Effector memory CD8-positive, alpha-beta T cell (primary cell): ENCODE measurements at places on chromosomes 13 and 19.

- H3K4me3 ChIP-seq: no peak overlapping the region
- no peak overlapping the region for H3K27ac ChIP-seq
- no peak for DNase-seq
- H3K36me3 ChIP-seq: no peaks in the 10 kb centered on the region
- H3K4me1 ChIP-seq: peaks cover 6% of the 10 kb centered on the region
- peaks cover 77% of the 10 kb centered on the region for H3K27me3 ChIP-seq
These were observed 2.2 kb upstream of the DIRAS1 start for GRCh38 chr19:2723345-2723715.

DNA sequence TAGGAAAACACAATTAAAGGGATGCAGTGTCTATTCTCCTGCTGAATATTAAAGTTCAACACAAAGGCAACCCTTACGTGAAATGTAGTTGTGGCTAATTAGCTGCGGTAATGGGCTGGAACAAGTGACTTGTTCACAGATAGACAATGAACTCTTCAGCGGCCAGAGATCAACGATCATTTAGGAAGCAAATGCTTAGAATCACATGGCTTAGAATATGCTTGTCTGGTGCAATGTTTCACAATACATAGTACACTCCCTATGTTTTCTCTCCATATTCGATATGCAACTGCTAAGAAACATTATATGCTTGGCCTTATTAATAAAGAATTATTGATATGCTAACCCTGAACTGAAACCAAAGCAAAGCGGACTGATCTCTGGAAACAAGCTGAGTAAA, 25.7 kb upstream of the MTUS2 start:
- DNase-seq: no peak
- no peaks in the 10 kb centered on the region for H3K36me3 ChIP-seq
- no peak overlapping the region for H3K4me3 ChIP-seq
- no peak overlapping the region for H3K27ac ChIP-seq

DNA sequence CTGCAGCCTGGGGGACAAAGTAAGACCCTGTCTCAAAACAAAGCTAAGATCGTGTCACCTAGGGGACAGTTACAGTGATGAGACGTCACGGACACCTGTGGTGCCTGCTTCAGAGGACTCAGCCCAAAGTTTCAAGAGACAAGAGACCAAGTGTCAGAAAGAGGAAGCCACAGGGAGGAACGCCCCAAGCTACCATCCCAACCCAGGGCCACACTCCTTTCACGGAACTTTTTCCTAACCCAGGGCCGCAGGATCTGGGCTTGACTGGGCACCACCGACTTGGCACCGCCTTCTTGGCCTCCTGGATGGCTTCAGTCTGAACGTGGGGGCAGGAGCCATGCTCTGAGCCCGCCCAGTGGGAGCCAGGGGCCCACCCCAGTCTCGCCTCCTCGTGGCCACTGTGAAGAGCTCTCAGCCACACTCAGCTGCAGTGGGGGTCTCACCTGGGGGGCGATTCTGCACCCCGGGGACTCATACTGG, 8.5 kb downstream of the MOB3A start:
- peak overlapping the region; percentile 98 for H3K4me3 ChIP-seq
- H3K36me3 ChIP-seq: peaks cover 59% of the 10 kb centered on the region
- peak; percentile 30 for DNase-seq
- peak overlapping the region; percentile 89 for H3K27ac ChIP-seq

GRCh38 chr13:86368924-86369323, 569.7 kb upstream of the SLITRK6 start:
- no peak overlapping the region for H3K4me3 ChIP-seq
- no peak overlapping the region for H3K27ac ChIP-seq
- no peaks in the 10 kb centered on the region for H3K4me1 ChIP-seq
- DNase-seq: no peak
- no peaks in the 10 kb centered on the region for H3K27me3 ChIP-seq
- H3K36me3 ChIP-seq: no peaks in the 10 kb centered on the region

GRCh38 chr19:5563935-5564612, 3.7 kb downstream of the TINCR start:
- no peak overlapping the region for H3K4me3 ChIP-seq
- no peak overlapping the region for H3K27ac ChIP-seq
- H3K36me3 ChIP-seq: peaks cover 7% of the 10 kb centered on the region

GRCh38 chr19:55690109-55690768, 15.2 kb downstream of the EPN1 start:
- H3K4me1 ChIP-seq: peaks cover 3% of the 10 kb centered on the region
- no peak overlapping the region for H3K4me3 ChIP-seq
- H3K27me3 ChIP-seq: no peaks in the 10 kb centered on the region
- DNase-seq: no peak

- H3K27me3 ChIP-seq: peaks cover 27% of the 10 kb centered on the region
- peaks cover 7% of the 10 kb centered on the region for H3K4me1 ChIP-seq
- DNase-seq: no peak
These were observed 8.0 kb downstream of the VSIG10L start for GRCh38 chr19:51333836-51334460.

- H3K27me3 ChIP-seq: no peaks in the 10 kb centered on the region
- DNase-seq: no peak
- no peaks in the 10 kb centered on the region for H3K4me1 ChIP-seq
- H3K4me3 ChIP-seq: no peak overlapping the region
These were observed 428.6 kb downstream of the RFC3 start for GRCh38 chr13:34246511-34246910.

- no peaks in the 10 kb centered on the region for H3K36me3 ChIP-seq
- H3K27me3 ChIP-seq: peaks cover 44% of the 10 kb centered on the region
- H3K4me3 ChIP-seq: no peak overlapping the region
- no peak for DNase-seq
- no peak overlapping the region for H3K27ac ChIP-seq
- H3K4me1 ChIP-seq: peaks cover 1% of the 10 kb centered on the region
These were observed 5.3 kb upstream of the GRTP1 start for GRCh38 chr13:113369189-113369588.

GRCh38 chr19:58038688-58039204, 4.9 kb downstream of the ZSCAN1 start:
- no peak for DNase-seq
- no peak overlapping the region for H3K27ac ChIP-seq
- no peak overlapping the region for H3K4me3 ChIP-seq
- H3K36me3 ChIP-seq: peaks cover 3% of the 10 kb centered on the region
- peaks cover 23% of the 10 kb centered on the region for H3K27me3 ChIP-seq

DNA sequence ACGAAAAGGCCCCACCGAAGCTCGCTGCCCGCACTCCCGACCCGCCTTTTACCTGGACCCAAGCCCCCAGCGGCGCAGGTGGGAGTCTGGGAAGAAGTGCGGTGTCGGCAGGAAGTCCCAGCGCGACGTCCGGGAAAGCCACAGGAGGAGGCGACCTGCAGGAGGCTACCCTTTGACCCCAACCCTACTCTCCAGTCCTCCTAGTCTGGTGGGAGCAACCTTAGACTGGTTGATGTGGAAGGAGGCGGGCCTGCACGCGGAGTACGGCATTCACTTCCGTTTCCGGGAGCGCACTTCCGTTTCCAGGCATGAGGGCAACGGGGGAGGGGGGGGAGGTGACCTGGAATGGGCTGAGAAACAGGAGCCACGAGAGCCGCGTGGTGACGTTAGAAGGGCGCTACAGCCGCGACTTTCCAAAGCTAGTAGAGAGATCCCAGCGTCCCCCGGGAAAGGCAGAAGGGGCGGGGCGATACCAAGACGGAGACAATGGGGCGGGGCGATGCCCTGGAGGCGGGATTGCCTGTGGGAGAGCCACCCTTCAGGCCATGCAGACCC, 28.5 kb downstream of the ZNF266 start:
- peaks cover 10% of the 10 kb centered on the region for H3K4me1 ChIP-seq
- DNase-seq: no peak
- H3K27me3 ChIP-seq: no peaks in the 10 kb centered on the region
- H3K4me3 ChIP-seq: peak overlapping the region; percentile 69
- H3K27ac ChIP-seq: no peak overlapping the region
- H3K36me3 ChIP-seq: peaks cover 7% of the 10 kb centered on the region

DNA sequence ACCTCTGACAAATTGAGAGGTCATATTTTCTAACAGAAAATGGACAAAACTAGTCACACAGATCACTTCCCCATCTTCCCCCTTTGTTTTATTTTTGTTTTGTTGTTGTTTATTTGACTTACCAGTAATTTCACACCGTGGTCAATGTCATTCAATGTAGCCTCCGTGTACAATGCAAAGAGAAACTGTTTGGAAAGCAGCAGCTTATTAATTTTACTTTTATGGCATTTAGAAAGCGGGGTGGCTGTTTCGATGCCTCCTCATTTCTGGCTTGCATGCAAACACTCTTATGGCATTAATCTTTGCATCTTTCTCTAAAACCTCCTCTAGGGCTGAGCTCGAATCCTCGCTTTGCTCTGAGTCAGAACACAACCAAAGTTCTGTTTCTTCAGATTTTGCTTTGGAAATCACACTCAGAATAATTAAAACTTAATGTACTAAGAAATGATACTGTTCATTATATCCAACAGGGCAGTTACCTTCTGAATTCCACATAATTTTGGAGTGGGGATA, 77.0 kb downstream of the ZNF536 start:
- H3K4me3 ChIP-seq: no peak overlapping the region
- no peaks in the 10 kb centered on the region for H3K27me3 ChIP-seq
- no peaks in the 10 kb centered on the region for H3K36me3 ChIP-seq
- no peak for DNase-seq
- no peak overlapping the region for H3K27ac ChIP-seq
- peaks cover 2% of the 10 kb centered on the region for H3K4me1 ChIP-seq

- no peak overlapping the region for H3K4me3 ChIP-seq
- DNase-seq: no peak
- H3K27me3 ChIP-seq: peaks cover 36% of the 10 kb centered on the region
- H3K27ac ChIP-seq: no peak overlapping the region
These were observed 59.7 kb upstream of the TNFRSF19 start for GRCh38 chr13:23510544-23510916.

GRCh38 chr19:10404888-10405820, 1.8 kb upstream of the CDC37 start:
- no peaks in the 10 kb centered on the region for H3K27me3 ChIP-seq
- DNase-seq: no peak
- H3K4me3 ChIP-seq: peak overlapping the region; percentile 96
- H3K27ac ChIP-seq: peak overlapping the region; percentile 99
- peaks cover 61% of the 10 kb centered on the region for H3K4me1 ChIP-seq

GRCh38 chr19:15115080-15115479, 7.9 kb downstream of the SYDE1 start:
- H3K27ac ChIP-seq: no peak overlapping the region
- H3K36me3 ChIP-seq: peaks cover 25% of the 10 kb centered on the region
- H3K27me3 ChIP-seq: no peaks in the 10 kb centered on the region
- no peak for DNase-seq
- no peak overlapping the region for H3K4me3 ChIP-seq

DNA sequence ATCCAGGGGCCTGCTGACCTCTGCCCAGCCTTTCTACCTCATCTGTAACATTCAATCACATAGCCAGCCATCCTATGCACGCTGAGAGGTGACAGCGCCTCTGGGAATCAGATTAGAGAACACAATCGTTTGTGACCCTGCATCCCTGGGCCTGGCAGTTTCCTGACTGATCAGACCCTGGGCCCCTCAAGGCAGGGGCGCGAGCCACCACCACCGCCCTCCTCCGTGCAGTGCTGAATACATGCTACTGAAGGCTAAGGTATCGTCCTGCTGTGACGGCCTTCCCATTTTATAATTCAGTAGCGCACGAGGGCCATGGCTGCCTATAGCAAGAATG, 1.3 kb downstream of the TMTC4 start:
- DNase-seq: no peak
- H3K36me3 ChIP-seq: peaks cover 16% of the 10 kb centered on the region
- H3K27me3 ChIP-seq: no peaks in the 10 kb centered on the region
- peak overlapping the region; percentile 83 for H3K27ac ChIP-seq

DNA sequence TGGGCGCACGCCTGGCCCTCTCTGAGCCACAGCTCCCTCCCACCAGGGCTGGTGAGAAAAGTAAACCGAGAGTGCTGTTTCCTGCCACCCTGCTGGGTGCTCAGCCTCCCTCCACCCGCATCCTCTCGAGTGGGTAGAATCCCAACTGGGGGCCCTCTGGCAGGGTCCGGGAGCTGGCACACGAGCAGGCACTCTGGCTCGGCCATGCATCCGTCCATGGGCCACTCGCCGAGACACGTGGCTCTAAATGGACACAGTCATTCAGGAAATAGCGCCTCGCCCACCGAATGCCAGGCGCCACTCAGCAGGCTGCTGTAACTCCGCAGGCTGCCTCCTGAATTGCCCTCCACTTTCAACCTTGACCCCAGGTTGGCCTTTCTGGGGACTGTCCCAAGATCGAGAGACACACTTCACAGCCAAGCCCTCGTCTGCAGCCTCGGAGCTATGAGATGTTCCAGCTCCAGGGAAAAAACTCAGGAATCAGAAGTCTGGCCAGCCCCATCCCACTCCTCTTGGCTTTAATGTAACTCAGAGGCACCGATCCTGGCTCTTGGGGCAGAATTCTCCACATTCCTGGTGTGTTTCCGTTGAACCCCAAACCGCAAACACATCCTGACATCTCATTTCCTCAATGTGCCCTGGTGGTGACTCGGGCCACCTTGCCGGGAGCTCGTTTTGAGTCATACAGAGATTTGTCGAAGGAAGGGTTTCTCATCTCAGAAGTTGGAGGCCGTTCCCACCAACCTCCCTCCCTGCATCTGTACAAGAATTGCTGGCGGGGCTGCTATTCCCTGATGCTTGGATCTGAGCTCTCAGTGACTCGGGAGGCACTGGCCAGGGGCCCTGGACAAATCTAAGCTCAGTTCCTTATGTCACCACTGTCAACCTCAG, 14.1 kb downstream of the KLF2 start:
- peak overlapping the region; percentile 92 for H3K27ac ChIP-seq
- DNase-seq: peak; percentile 44
- peaks cover 29% of the 10 kb centered on the region for H3K36me3 ChIP-seq
- H3K4me3 ChIP-seq: peak overlapping the region; percentile 85
- H3K4me1 ChIP-seq: peaks cover 65% of the 10 kb centered on the region
- no peaks in the 10 kb centered on the region for H3K27me3 ChIP-seq

- H3K4me1 ChIP-seq: no peaks in the 10 kb centered on the region
- H3K27ac ChIP-seq: no peak overlapping the region
- no peak overlapping the region for H3K4me3 ChIP-seq
- DNase-seq: no peak
- H3K36me3 ChIP-seq: no peaks in the 10 kb centered on the region
These were observed 135.8 kb downstream of the RFC3 start for GRCh38 chr13:33953781-33954180.

- H3K4me3 ChIP-seq: no peak overlapping the region
- DNase-seq: no peak
- no peak overlapping the region for H3K27ac ChIP-seq
- H3K36me3 ChIP-seq: no peaks in the 10 kb centered on the region
- no peaks in the 10 kb centered on the region for H3K4me1 ChIP-seq
These were observed 23.4 kb downstream of the TMEM255B start for GRCh38 chr13:113782472-113782871.

DNA sequence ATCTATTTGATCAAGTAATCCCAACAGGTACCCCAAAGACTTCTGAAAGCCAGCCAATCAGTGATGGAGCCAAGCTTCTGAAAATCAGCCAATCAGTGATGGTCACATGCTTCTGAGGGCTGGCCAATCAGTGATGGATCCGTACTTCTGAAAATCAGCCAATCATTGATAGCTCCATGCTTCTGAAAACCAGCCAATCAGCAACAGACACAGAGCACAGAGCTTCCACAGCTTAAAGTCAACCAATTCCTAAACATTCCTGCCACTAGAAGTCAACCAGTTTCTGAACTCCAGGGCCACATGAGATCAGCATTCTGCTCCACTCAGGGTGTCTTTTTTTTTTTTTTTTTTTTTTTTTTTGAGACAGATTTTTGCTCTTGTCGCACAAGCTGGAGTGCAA, 8.2 kb upstream of the HSD17B14 start:
- no peak for DNase-seq
- no peaks in the 10 kb centered on the region for H3K27me3 ChIP-seq
- peaks cover 3% of the 10 kb centered on the region for H3K36me3 ChIP-seq
- H3K27ac ChIP-seq: no peak overlapping the region
- H3K4me3 ChIP-seq: no peak overlapping the region

- DNase-seq: no peak
- peaks cover 4% of the 10 kb centered on the region for H3K36me3 ChIP-seq
- H3K27me3 ChIP-seq: no peaks in the 10 kb centered on the region
- peak overlapping the region; percentile 92 for H3K27ac ChIP-seq
- peak overlapping the region; percentile 72 for H3K4me3 ChIP-seq
- H3K4me1 ChIP-seq: peaks cover 18% of the 10 kb centered on the region
These were observed 3.1 kb upstream of the JSRP1 start for GRCh38 chr19:2259336-2259735.
